ENCODE measurements at places on chromosomes 7 and 10. TPM values are rescaled to one million over a fixed set of nuclear protein-coding genes. Genes with fewer than 3 reads are reported as not detected.

The INPP5A gene
- 29.2 TPM for total RNA-seq

DNA sequence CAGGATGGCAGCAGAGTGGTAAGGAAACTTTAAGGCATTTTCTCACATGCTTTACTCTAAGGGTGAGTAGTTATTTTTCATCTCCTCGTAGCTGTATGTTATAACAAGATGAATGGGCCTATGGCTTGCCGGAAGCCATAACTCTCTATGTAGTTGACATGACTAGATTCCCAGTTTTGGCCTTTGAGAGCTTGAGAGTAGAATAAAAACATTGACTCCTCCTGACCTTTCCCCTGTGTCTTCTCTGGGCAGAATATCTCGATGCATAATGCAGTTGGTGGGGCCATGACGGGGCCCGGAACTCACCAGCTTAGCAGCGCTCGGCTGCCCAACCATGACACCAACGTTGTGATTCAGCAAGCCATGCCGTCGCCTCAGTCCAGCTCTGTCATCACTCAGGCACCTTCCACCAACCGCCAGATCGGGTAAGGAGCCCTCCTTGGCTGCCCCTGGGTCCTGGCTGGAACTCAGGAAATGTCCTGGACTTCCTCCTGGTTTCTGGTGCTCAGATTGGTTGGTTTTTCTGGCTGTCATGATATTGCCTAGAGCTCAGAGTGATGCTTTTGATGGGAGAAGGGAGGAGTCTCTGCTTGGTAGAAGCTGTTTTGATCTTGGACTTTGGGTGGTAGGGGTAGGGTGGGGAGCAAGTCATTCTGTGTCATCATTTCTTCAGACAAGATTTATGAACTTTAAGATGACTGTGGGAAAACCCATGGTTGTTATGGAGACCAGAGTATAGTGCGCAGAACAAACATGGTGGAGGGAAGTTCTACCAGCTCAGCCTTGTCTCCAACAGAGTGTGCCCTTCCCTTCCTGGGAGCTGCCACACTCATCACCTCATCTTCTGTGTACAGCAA, 158.0 kb downstream of the CREB5 start:
- no peak for DNase-seq

GRCh38 chr7:157651366-157652160, 314.8 kb downstream of the DNAJB6 start:
- no peak for DNase-seq

The MKI67 gene
- total RNA-seq: 4.6 TPM

DNA sequence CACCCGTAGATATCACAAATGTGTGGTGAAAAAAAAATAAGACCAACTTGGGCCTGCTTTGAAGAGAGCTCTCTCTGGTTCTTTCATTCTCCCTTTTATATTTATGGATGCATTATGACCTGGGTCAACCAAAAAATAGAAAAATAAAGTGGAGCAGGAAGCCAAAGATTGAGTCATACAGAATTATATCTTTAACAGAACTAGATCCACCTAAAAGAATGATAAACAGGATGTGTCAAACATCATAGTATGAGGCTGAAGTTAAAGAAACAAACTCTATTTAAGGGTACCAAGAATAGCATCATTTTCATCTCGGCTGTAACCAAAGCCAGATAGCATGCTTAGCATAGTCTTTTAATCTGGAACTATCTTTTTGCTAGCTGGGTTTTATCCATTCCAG, 28.8 kb upstream of the NMT2 start:
- DNase-seq: peak; percentile 51

The HK1 gene
- 95.0 TPM for total RNA-seq

- DNase-seq: peak; percentile 83
Observed at GRCh38 chr10:17238445-17239291, 10.6 kb downstream of the VIM start.

- DNase-seq: no peak
Observed at GRCh38 chr7:95614442-95614940, 18.2 kb upstream of the PDK4 start.

The CFAP46 gene
- total RNA-seq: 1.5 TPM

DNA sequence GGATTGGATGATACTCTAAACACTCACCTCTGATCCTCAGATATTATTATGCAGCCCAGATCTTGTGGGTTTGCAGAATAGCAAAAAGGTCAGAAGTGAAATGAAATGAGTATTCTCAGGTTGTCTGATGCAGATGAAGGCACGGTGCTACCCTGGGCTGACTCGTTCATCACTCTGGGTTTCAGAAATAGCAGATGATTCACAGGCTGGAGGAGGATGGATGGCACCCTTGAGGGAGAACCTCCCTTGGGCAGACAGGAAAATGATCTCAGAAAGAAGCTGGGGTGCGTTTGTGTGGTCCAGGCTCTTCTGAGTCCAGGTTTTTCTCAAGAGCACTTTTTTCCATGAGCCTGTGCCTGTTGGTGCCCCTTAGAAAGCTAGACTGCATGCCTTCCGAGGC, 515.8 kb upstream of the MKI67 start:
- no peak for DNase-seq

The FAM25C gene
- total RNA-seq: not detected

The NXPH1 gene
- not detected for total RNA-seq

GRCh38 chr7:44769376-44769775, 20.7 kb downstream of the ZMIZ2 start:
- no peak for DNase-seq

DNA sequence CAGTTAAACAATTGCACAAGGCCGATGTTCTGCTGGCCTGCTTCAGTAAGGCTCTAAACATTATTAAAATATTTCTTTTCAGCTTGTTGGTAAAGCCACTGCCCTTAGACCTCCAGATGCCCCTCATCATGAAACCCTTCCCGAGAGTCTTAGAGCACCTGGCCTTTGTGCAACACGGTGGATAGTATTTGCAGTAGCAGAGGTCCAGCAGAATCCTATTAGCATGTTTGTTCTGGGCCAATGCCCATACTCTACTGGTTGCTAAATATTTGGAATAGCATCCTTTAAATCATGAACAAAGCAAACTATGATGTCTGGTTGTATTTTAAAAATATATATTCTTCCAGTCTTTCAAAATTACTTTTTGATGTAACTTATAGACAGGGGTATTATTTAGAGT, 584.6 kb downstream of the CNTNAP2 start:
- DNase-seq: no peak

The LEP gene
- total RNA-seq: not detected

DNA sequence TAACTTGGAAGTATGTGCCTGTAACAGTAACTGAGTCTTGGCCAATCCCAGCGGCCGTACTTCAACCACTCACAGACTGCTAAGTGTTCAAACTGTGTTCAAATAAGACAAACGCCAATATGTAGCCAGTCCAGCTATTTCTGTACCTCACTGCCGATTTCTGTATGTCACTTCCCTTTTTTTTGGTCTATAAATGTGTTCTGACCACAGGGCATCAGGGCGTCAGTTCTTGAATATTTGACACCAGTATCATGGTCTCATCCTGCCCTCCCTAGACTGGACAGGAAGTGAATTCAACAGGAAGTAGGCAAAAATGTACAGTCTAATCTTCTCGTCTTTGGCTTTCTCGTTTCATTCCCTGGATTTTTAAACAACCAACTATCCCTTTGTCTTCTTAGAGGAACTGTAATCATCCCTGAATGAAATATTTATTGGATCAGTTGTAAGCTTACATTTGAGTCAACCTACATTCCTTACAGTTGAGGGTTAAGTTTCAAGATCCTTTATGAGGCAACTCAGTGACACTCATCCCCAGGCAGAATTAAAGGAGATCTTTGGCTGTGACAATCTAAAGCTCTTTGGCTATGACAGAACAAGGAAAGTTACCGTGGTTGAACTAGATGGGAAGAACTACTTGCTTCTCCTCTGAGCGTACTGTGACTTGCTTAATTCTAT, 232.7 kb downstream of the NSUN6 start:
- peak; percentile 34 for DNase-seq

DNA sequence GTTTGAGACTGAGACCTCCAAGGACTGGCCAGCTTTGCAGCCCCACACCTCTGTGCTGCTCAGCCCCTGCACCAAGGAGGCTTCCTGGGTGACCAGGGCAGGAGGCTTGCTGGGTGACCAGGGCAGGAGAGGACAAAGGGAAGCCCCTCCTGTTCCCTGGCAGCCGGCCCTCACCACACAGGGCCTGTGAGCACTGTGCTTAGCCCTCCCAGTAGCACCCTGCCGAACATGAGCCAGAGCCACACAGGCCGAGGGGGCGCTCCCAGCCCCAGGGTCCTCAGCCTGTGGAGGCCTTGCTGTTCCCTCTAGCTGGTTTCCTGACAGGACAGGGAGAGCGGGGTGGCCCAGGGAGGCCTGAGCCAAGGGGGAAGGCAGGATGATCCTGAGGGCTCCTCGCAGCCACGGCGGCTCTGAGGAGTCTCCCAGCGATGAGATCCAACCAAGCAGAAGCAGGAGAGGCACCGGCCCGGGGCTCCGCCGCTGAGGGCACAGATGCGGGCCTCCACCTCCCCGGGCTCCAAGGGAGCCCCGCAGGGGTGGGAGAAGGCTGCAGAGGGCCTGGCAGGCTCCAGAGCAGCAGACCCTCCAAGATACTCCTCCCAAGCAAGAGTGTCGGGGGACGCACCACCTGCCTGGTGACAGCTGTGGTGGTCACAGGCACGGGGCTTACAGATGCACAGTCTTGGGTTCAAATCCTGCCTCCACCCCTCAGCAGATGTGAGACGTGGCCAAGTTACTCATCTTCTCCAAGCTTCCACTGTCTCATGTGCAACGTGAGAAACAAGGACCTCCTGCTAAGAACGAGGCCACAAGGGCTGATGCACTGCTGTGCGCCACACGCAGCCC, 22.5 kb downstream of the WDR86 start:
- DNase-seq: no peak

GRCh38 chr10:52621635-52622079, 150.9 kb downstream of the MBL2 start:
- no peak for DNase-seq

The HABP2 gene
- total RNA-seq: not detected

- no peak for DNase-seq
Observed at GRCh38 chr10:106987362-106987761, 177.1 kb downstream of the SORCS1 start.

The SFTPA2 gene
- total RNA-seq: not detected

GRCh38 chr10:120011359-120012130, 119.0 kb downstream of the SEC23IP start:
- DNase-seq: no peak

The HDAC9 gene
- 27.6 TPM for total RNA-seq

DNA sequence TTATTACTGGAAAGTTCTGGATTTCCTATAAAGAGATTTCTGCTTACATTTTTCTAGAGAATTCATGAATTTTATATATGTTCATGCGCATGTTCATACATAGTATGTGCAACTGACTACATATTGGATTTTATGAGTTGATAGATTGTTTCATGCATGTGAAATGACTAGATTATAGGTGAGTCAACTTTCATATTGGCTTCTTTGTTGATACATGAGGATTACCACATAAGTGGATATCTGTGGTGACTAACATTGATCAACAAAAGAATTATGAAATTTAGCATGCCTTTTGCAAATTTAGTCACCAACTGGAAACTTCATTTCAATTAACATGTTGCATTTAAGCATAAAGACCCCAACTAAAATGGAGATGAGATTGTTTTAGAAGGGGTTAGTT, 99.0 kb downstream of the GNAT3 start:
- peak; percentile 40 for DNase-seq

DNA sequence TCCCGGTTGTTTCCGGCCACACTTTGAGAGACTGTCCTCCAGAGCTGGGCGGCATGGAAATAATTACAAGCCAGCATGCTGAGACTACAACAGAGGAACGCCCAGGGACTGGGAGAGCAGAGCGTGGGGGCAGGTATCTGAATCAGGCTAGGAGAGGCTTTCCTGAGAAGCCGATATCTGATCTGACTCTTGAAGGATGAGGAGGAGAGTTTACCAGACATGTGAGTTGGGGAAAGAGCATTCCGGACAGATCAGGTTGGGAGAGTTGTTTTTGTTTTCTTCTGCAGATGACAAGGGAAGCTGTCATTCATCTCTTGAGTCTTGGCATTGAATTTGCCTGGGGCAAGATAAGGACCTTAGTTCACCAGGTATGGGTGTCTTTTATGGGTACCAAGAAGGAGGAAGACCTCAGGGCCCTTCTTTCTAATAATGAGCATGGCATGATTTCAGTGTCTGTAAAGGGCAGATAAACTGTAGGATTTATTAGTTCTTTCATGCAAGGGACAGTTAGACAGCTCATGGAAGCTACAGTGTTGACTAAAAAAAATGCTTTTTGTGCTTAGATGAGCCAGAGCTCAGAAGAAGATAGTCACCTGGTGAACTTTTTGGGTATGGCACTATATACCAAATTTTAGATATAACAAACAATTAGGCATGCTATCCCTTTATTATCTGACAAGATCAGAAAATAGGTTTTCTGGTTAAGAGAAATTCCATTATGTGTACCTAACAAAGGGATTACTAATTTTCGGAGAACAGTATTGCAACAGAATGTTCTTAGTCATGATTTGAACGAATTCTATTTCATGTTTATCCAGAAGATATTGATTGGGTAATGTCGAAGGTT, 36.2 kb downstream of the WBP1L start:
- peak; percentile 75 for DNase-seq

- no peak for DNase-seq
Observed at GRCh38 chr10:113226831-113227445, 276.9 kb downstream of the TCF7L2 start.

The ANKMY2 gene
- 21.9 TPM for total RNA-seq

The ZNF425 gene
- 7.1 TPM for total RNA-seq

- DNase-seq: no peak
Observed at GRCh38 chr7:120941064-120941463, 9.5 kb upstream of the ING3 start.

The FKBP9 gene
- 199 TPM for total RNA-seq

Data from astrocyte (in vitro differentiated cells and primary cell).